ENCODE measurements at places on chromosomes 3 and 15.

DNA sequence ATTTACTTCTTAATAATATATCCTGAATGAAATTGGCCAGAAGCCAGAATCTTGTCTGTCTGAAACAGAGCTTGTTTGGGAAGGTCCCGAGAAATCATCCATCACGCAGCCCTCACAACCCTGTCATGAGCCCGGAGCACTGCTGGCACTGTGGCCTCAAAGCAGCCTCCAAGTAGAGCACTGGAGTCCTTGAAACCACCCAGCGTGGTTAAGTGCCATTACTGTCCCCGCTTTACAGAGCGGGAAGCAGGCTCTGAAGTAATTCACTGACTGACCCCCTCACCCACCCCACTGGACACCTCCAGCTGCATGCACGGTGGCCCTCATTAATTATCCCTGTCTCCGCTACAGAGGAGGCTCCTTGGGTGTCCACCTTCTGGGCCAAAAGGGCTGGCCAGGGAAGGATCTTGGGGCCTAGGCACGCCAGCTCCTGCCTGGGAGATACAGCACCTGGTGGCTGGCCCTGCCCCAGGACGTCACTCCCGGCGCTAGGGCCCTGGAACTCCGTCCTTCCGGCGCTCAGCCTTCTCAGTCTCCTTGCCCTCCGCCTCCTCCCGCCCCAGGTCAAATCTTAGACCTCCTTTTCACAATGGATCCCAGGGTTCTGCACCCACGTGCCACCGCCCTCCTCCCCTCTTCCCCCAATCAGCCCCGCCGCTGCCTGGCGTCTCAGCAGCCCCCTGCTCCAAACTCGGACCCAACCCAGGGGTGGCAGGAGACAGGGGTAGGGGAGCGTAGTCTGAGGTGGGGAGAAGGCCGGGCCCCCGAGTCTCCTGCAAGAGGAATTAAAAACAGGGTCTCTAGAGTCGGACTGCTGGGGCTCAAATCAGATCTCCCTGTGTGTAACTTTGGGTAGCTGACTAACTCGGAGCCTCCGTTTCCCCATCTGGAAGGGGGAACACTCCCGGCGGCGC lies 1.1 kb downstream of the TKT start:
- peak; percentile 16 for DNase-seq

DNA sequence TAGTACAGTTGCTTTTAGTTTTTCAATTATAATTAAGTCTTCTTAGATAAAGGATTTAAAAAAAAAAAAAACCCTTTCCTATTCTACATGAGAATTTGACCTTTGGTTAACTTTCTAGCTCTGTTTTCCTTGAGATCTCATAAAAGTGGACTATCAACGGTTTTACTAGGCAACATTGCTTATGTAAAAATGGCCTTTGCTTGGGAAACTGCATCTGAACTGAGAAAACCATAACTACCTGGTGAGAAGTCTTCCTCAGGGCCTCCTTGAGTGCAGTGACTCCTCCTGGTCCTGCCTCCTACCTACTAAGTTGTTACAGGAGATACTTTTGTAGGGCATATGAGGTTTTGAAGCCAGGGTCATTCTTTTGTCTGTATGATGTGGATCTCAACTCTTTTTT lies 42.1 kb upstream of the ACVR2B start:
- no peak for DNase-seq

GRCh38 chr15:92613841-92614240 lies 41.7 kb downstream of the FAM174B start:
- DNase-seq = no peak

DNA sequence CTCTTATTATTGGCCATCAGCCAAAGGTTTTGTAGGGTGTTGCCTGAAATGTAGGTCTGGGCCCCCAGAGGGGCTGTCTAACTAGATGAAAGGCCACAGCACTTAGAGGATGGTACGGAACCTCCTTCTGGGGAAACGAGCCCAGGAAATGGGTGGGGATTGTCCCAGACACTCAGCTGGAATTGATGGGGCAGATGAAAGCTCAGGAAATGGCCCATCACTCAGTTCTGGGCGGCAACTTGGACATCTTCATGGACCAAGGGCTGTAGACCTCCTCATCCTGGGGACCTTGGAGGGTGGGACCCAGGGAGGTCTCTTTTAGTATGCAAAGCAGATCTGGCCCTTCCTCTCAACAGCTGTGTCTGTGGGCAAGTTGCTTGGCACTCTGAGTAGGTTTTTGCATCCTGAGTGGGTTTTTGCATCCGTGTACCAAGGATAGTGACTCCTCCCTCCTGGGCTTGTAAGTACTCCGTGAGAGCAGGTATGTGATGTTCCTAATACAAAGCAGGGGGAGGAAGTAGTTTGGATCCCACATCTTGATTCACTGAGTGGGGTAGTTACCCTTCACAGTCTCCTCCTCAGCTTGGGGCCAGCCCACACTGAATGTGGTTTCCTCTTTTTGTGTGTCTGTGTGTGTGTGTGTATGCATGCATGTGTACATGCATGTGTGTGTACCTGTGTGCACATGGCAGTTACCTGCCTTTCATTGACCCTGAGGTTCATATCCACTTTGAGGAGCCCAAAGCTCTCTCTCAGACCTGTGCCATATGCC lies 292.0 kb downstream of the RPLP1 start:
- DNase-seq = no peak

GRCh38 chr3:145032791-145033190 lies 1061.2 kb downstream of the DIPK2A start:
- no peak for DNase-seq

DNA sequence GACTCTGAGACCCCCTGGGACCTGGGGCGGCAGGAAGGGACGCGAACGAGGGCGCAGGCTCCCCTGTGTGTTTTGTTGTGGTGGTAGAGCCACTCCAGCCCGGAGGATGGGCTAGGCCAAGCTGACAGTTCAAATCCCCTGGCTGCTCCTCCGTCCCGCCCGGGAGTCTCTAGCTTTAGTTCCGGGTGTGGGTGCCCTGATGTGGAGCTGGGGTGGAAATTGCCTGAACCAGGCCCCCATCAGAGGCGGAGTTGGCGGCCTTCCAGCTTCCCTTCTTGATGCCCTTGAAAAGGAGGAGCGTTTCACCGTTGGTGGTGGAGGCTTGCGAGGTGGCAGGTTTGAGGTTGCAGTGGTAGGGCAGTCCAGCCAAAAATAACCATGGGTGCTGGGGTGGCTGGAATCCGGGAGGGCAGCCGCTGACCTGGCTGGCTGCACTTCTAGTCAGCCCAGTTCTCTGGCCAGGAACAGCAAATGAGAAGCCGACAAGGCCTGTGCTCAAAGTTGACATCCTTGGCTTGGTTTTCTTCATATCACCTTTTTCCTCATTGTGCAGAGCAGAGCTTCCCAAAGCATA lies 817 bp downstream of the CLK3 start:
- no peak for DNase-seq

GRCh38 chr15:50055332-50055731 lies 63.7 kb downstream of the ATP8B4 start:
- DNase-seq = no peak

GRCh38 chr3:62884096-62884870 lies 9.1 kb upstream of the CADPS start:
- DNase-seq = no peak

DNA sequence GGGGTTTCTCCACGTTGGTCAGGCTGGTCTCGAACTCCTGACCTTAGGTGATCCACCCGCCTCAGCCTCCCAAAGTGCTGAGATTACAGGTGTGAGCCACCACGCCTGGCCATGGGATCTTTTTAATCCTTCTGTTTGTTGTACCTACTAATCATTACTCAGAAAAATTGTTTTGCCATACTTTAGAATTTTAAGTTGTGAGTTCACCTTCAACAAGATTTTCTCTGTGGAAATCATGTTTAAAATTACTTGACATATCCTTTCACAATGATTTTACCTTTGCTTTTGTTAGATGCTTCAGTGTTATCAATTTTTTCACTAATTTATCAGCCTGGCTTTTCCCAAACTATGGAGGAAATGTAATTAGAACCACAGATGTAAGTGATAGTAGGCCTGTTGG lies 11.6 kb upstream of the MECOM start:
- no peak for DNase-seq

- DNase-seq = no peak
These were observed 499 bp downstream of the RABL3 start for GRCh38 chr3:120741837-120742197.

DNA sequence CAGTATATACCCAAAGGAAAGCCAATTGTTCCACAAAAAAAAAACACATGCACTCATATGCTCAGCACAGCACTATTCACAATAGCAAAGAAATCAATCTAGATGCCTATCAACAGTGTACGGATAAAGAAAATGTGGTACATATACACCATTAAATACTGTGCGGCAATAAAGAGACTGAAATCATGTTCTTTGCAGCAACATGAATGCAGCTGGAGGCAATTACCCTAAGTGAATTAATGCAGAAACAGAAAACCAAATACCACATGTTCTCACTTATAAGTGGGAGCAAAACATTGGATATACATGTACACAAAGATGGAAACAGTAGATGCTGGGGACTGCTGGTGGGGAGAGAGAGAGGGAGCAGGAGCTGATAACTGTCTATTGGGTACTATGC lies 124.2 kb upstream of the AADACL2 start:
- DNase-seq = no peak

GRCh38 chr3:23804441-23805209 lies 1.1 kb upstream of the UBE2E1 start:
- DNase-seq = peak; percentile 10

DNA sequence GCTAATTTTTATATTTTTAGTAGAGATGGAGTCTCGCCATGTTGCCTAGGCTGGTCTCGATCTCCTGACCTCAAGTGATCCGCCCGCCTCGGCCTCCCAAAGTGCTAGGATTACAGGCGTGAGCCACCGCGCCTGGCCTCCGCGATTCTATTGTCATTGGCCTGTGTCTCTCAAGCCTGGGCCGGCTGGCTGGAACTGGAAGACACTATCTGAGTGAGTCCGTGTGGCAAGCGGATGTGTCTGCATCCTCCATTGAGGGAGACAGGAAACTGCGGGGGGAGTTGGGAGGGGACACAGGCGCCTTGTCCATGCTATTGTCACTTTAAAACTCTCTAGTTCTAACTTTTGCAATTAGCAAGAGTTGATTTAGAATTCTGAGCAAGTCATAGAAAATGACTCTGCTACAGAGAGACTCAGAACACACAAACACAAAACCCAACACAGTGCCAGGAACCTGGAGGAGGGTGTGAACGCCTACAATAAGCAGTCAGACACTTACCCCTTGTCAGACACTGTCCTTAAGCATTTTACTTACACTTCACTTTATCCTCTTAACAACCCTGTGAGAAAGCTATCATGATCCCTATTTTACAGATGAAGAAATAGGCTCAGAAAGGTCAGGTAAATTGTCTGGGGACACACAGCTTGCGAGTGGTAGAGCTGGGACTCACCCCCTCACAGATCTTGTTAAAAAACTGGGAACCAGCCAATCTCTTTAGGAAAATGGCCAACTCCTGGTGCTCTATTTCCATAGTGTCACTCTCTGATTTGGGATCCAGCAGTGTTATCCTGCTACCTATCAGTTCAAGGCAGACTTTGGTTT lies 38.7 kb downstream of the ANP32A start:
- no peak for DNase-seq

DNA sequence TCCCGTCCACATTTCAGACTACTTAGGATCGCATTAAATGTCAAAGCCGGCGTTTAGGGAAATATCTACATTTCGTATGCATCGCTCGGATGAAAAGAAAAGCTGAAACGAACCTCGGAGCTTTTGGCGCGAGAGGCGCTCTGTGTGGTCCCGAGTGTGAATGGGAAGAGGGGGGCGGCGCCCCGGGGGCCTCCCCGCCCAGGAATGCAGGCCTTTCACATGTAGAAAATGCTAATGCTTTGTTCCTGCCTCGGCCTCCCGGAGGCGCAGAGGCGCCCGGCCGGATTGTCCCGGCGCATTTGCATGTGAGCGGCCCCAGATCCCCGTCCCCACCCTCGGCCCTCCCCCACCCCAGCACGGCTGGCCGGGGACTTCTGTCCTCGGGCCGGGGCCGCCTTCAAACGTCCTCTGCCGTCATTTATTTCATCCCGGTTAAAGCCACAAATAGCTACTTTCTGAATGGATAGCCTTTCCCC lies 37.0 kb upstream of the TRIM71 start:
- DNase-seq = peak; percentile 80

- DNase-seq = no peak
These were observed 18.9 kb downstream of the CYP19A1 start for GRCh38 chr15:51319539-51319938.

All from NCI-H526 treated with DMSO at 0.1 percent for 48 hours (cell line).